ENCODE measurements at places on chromosomes 1 and 21.

DNA sequence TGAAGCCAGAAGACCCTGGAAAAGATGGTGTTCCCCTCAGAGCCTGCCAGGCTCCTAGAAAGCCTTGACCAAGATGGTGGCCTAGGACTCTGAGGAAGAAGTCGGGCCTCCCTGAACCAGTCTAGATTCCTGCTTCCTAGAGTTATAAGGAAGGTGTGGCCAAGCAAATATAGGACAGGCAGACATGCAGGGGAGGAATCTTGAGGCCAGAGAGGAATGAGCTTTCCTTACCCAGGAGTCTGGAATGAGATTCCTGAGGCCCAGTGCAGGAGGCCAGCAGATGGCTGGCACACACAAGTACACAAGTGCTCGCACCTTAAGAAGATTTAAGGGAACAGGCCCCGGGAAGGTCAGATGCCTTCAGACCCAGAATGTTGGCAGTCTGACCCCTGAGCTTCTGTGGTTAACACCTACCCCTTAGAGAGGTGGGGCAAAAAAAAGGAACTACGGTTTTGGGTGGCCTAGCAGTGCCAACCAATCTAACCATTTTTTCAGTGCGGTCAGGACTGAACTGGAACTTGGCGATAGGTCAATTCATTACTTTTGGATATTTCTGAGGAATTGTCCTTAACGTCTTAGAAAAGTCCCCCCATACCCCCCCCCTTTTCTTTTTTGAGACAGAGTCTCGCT is 73.3 kb downstream of the MDM4 start:
- no peak for DNase-seq

- no peak for DNase-seq
These were observed 1.8 kb upstream of the ELAPOR1 start for GRCh38 chr1:109112056-109112651.

GRCh38 chr1:60228041-60228491 is 154.5 kb upstream of the C1orf87 start:
- no peak for DNase-seq

GRCh38 chr1:158830074-158830677 is 975 bp upstream of the MNDA start:
- DNase-seq, result no peak

- no peak for DNase-seq
These were observed 64.2 kb downstream of the ETS2 start for GRCh38 chr21:38869946-38870345.

- peak; percentile 76 for DNase-seq
These were observed 4.5 kb downstream of the DLGAP3 start for GRCh38 chr1:34924759-34925555.

GRCh38 chr1:177857285-177857684 is 112.6 kb downstream of the SEC16B start:
- no peak for DNase-seq

DNA sequence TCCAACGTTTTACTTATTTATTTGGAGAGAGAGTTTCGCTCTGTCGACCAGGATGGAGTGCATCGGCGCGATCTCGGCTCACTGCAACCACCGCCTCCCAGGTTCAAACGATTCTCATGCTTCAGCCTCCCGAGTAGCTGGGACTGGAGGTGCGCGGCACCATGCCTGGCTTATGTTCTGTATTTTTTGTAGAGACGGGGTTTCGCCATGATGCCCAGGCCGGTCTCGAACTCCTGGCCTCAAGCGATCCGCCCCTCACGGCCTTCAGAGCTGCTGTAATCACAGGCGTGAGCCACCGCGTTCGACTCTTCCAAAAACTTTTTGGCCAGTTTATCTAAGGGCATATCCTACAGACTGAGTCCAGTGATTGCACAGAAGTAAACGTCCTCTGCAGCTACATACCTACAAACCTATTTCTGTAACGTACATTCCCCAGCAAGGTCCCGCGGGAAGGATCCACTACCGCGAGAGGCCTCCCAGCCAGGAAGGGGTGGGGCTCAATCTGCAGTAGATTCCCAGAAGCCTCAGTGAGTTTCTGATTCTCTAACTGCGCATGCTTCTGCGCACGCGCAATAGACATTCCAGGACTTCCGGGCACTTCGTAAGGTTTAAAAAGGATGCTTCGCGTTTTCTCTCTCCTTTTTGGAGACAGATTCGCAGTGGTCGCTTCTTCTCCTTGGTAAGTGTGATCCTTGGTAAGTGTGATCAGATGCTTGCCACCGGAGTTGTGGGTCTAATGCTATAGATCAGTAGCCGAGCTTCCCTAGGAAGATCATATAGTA is at the start of gene RCC1:
Gene RCC1, plus strand, starts transcription at position 638 of the 782 bp plus-strand sequence. CDS start 23,824 bp downstream, outside the sequence.
- peak; percentile 96 for DNase-seq

GRCh38 chr1:57468641-57469523 is 45.0 kb upstream of the DAB1 start:
- no peak for DNase-seq

DNA sequence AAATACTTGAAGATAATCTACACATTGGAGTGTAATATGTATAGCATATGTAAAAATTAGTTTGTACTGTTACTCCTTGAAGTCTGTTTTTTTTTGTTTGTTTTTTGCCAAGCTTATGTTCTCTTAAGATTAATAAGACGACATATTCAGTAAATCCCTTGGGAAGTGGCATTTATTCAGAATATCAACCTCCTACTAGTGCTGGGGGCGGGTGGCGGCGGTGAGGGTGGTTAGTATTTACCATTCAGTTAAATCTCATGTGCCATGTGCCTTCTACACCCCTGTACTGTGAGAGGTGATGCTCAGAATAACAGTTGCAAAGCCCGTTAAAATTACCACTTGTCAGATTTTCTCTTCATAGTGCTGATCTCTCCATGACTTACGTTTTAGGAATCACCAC is 3.0 kb downstream of the BACH1 start:
- no peak for DNase-seq

- DNase-seq, result no peak
These were observed 14.7 kb downstream of the RHEX start for GRCh38 chr1:206067486-206068227.

DNA sequence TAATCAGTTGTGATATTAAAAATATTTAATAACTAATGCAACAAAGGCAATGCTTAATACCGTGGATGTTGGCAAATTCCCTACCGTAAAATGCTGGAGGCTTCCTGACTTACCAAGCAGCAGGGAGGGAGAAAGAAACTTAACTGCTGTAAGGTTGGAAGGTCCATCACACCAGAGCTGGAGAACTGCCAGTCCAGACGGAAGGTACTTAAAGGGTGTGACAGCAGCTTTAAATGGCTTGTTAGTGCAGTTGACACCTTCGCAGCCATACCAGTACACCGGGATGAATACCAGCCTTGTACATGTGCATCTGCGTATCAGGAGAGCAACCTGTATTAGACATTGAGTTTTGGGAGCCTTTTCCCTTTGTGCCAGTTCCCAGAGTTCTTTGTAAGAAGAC is 269.5 kb upstream of the NCAM2 start:
- no peak for DNase-seq

DNA sequence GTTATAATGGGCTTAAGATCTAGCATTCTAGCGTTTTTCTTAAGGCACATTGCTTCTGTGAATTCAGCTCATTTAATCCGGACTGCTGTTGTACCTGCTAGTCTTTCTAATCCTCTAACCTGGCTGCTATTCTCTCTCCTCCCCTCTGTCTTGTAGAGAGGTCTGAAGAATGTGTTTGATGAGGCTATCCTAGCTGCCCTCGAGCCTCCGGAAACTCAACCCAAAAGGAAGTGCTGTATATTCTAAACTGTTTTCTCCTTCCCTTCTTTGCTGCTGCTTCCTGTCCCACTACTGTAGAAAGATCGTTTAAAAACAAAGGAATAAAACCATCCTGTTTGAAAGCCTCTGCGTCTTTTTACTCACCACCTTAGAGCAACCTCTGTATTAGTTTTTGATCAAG is 37.3 kb downstream of the CDC42 start:
- DNase-seq, result no peak

- no peak for DNase-seq
These were observed 64.7 kb upstream of the MACF1 start for GRCh38 chr1:39139723-39140360.

DNA sequence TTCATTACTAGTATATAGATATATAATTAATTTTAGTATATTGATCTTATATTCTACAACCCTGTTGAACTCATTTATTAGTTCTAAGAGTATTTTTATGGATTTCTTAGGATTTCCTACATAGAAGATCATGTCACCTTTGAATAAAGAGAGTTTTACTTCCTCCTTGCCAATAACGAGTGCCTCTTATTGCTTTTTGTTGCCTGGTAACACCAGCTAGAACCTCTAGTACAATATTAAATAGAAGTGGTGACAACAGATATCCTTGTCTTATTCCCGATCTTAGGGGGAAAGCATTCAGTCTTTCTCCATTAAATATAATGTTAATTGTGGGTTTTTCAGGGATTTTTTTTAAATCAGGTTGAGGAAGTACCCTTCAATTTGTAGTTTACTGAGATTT is 40.8 kb downstream of the WNT2B start:
- DNase-seq, result no peak

- no peak for DNase-seq
These were observed 199.1 kb upstream of the TMPRSS15 start for GRCh38 chr21:18602711-18603110.

DNA sequence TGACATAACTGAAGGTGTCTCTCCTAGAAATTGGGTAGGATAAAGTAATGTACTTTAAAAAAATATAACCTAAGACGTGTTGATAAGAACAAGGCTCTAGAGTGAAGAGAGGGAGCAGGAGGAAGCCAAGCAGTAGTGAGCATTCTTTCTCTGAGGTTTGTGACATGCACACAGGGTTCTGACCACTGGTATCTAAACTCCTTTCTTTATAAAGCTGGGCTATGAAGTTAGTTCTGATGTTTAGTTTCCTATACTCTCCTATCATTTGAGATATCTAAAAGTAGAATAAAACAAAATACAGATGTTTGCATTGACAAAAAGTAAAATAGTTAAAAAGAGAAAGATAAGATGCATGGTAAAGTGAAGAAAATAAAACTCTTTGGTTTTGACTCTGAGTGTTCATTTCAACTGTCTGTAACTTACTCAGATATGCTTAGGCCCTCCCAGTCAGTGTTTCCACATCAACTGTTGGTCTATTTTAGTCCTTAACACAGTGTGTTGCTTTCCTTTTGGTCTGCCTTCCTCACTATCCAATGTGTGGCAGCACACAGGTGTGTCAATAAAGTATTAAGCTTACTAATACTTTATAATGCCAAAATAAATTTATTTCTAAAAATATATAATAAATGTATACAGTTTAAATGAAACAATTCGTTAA is 543.5 kb downstream of the PTPRC start:
- no peak for DNase-seq

GRCh38 chr1:59006289-59006658 is 222.4 kb upstream of the JUN start:
- no peak for DNase-seq

GRCh38 chr1:115757326-115757725 is 11.2 kb downstream of the CASQ2 start:
- no peak for DNase-seq

DNA sequence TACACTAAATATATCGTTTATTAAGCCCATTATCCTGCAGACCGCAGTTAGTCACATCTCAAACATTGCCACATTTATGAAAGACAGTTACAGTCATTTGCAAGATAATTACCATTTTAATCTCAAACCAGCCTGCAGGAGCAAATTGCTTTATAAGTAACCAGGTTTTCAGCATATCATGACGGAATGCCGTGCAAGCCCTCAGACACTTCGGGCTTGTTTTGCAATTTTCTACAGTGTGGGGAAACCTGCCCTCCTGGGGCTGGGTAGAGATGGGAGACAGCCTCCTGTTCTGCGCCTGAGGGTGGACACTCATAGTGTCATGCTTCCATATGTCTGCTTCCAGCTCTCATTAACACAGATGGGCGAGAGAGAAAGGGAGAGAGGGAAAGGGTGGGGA is 563.9 kb downstream of the NPHP4 start:
- DNase-seq, result no peak

DNA sequence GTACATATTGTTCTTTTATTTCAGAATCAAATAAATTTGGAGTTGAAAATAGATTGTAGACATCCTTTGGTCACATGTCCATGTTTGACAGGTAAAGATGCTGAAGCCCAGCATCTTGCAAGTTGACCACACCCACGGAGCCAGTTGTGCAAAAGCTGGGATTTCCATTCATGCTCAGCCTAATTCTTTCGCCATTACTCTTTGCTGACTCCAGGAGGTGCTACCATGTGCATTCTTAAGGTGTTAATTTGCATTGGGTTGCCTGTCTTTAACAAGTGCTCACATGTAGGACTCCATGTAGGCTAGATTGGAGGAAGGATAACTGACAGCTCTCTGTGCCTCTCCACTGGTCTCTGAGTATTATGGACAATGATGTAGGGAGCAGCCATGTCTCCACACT is 660.7 kb downstream of the LMO4 start:
- no peak for DNase-seq

DNA sequence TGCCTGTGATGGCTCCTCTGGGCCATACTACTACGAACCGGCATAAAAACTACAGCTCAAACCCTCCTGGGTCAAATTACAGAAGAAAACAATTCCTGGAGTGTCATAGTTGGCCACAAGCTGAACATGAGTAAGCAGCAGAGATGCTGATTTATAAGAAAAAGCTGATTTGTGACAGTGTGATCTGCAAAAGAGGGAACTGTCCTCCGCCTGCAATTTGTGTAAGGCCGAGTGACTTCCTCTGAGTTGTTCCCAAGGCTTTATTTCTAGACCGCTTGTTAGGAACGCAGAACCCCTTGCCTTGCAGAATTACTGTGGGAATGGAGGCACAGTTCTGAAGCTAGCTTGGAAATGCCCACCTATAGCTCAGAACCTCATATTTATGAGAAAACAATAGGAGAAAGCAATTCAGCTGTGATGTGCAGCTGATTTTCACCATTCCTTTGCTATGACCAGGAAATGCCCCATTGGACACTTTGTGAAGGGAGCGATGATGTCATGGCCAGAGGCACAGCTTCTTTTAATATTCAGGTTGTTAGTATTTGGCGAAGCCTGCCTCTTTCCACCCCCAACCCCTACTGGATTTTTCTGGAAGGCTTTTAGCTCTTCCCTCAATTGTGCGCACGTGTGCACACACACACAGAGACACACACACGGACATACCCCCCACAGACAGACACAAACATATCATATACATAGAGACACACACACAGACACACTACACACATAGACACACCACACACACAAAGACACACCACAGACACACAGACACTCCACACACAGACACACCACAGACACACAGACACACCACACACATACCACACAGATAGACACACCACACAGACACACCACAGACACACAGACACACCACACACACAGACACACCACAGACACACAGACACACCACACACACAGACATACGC is 47.6 kb downstream of the IER5 start:
- no peak for DNase-seq

DNA sequence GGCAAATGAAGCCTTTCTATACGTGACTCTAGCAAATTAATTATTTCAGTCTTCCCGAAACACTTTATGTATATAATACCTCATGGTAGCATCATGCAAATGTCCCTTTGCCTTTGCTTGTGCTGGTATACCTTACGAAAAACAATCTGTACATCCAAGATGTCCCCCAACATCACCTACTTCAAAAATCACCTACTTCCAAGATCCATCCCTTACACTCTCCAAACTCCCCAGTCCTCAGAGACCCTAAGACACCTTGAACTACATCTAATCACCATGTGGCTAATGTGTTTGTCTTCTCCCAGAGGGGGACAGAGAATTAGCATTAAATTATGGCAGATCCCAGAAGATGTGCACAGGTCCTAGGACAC is 46.5 kb upstream of the CRNN start:
- no peak for DNase-seq

- peak; percentile 59 for DNase-seq
These were observed 10.8 kb upstream of the TIAM1 start for GRCh38 chr21:31354604-31355443.

All from adrenal gland (tissue), 19 donors.